Body of pancreas (tissue), 4 donors: ENCODE measurements at places on chromosomes 4 and X. TPM values are rescaled to one million over a fixed set of nuclear protein-coding genes. Genes with fewer than 3 reads are reported as not detected.

DNA sequence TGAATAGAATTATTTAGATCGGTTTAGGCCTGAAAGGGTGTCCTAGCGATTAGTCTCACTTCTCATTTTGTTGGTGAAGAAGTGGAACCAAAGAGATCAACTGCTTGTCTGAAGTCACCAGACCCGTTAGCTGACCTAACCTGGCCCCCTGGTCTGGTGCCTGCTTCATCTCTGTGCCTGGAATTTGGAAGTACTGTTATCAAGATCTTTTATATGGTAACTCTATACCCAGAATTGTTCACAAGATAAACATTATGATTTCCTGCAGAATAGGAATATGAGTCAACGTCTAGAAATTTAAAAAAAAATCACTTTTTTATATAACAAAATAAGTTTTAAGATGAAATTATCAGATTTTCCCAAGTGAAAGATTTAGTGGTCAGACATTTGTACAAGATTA, 37.2 kb downstream of the LRP2BP start:
- no peak overlapping the region for H3K4me3 ChIP-seq
- no peak for DNase-seq
- no peaks in the 10 kb centered on the region for H3K27me3 ChIP-seq
- peaks cover 7% of the 10 kb centered on the region for H3K4me1 ChIP-seq

- no peaks in the 10 kb centered on the region for H3K36me3 ChIP-seq
- no peaks in the 10 kb centered on the region for H3K27me3 ChIP-seq
- no peak overlapping the region for H3K4me3 ChIP-seq
- no peaks in the 10 kb centered on the region for H3K4me1 ChIP-seq
Measured at GRCh38 chrX:105658136-105658535, 164.2 kb upstream of the NRK start.

RASSF6 gene
- 10.1 TPM for total RNA-seq

DNA sequence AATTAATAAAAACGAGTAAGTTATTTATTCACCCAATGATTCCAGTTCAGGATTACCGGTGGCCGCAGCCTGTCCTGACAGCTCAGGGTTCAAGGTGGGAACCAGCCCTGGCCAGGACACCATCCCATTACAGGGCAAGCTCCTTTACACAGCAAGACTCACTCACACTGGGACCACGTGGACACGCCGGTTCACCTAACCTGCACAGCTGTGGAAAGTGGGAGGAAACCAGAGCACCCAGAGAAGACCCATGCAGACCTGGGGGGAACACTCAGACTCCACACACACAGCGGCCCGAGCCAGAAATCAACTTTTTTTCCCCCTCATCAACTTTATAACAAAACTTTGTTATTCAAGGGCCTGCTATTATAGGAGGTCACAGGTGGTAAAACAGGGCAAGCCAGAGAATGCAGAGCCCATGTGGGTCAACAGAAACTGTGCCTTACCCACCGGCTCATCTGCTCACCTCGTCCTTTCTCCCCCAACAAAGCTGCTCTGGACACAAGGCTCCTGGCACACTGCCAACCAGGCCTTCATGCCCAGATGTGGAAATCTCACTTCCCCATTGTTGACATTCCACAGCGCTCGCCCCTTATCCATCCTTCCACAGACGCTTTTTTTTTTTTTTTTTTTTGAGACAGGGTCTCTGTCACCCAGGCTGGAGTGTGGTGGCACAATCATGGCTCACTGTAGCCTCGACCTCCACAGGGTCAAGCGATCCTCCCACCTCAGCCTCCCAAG, 8.0 kb upstream of the ODAPH start:
- DNase-seq = peak; percentile 42
- H3K36me3 ChIP-seq = no peaks in the 10 kb centered on the region

FAM53A gene
- 2.3 TPM for total RNA-seq

- no peaks in the 10 kb centered on the region for H3K4me1 ChIP-seq
- DNase-seq = no peak
- no peaks in the 10 kb centered on the region for H3K36me3 ChIP-seq
- no peaks in the 10 kb centered on the region for H3K27me3 ChIP-seq
- H3K27ac ChIP-seq = no peak overlapping the region
Measured at GRCh38 chr4:182510836-182511235, 267.6 kb downstream of the TENM3 start.

ABLIM2 gene
- 6.0 TPM for total RNA-seq

DNA sequence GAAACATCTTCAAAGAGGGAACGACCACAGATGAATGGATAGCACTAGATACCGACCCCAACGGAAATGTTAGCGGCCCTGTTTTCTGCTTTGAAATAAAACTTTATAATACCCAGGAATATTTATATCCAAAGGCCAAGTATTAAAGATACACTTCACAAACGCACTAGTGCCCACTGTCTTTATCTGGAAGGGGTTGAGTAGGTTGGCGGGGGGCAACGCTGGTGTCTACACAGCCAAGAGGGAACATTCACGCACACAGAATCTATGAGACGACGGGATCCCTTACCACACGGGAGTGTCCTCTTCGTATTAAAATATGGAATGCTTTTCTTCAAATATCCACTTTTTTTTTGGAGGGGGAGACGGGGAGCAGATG, 3.3 kb downstream of the HAND2 start:
- H3K36me3 ChIP-seq = no peaks in the 10 kb centered on the region
- no peak overlapping the region for H3K27ac ChIP-seq
- DNase-seq = no peak
- H3K4me1 ChIP-seq = peaks cover 32% of the 10 kb centered on the region
- H3K27me3 ChIP-seq = peaks cover 25% of the 10 kb centered on the region

SPP1 gene
- total RNA-seq = 154 TPM

DNA sequence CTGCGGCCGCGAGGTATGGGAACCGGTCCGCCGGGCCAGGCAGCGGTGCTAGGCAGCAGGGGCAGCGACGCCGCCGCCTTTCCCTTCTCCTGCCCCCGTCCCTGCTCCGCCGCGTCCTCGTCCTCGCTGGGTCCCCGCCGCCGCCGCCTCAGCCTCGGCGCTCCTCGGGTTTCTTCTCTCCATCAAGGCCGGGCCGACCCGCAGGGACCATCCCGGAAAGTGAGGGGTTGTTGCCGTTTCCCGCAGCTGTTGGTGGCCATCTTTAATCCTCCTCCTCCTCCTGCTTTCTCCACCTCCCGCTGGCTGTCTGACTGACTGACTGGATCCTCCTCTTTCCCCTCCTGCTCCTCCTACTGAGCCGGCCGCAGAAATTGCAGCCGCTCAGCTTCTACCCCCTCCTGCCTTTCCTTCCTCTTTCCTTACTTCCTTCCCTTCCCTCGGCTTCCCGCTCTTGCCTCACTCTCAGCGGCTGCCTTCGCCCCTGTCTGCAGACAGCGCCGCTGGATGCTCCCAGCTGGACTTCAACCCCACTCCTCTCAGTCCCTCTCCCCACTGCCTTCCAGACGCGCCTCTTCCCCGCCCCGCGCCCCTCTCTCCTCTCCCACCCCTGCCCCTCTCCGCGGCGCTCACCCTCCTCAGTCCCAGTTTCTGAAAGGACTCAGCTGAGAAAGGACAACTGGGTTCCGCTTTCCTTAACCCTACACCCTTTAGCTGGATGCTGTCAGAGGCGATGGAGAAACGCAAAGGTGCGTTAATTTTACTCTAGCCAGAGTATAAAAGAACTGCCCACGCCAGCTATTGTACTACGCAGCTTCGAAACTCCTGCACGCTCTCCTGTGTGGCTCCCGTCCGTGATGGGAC, at the start of gene WDFY3:
WDFY3 (minus strand) TSS at position 309 of the 861 bp plus-strand sequence. CDS start 106,099 bp downstream, outside the sequence.
- H3K36me3 ChIP-seq = no peaks in the 10 kb centered on the region
- peaks cover 19% of the 10 kb centered on the region for H3K4me1 ChIP-seq
- H3K27ac ChIP-seq = peak within 1 kb of the TSS; percentile 90
- no peaks in the 10 kb centered on the region for H3K27me3 ChIP-seq

THOC2 gene
- total RNA-seq = 77.5 TPM

SCFD2 gene
- 17.9 TPM for total RNA-seq

GRCh38 chr4:8118035-8118434, 40.6 kb downstream of the ABLIM2 start:
- H3K27ac ChIP-seq = no peak overlapping the region
- H3K4me3 ChIP-seq = no peak overlapping the region
- H3K36me3 ChIP-seq = no peaks in the 10 kb centered on the region
- H3K27me3 ChIP-seq = no peaks in the 10 kb centered on the region
- H3K4me1 ChIP-seq = peaks cover 35% of the 10 kb centered on the region
- no peak for DNase-seq

DCUN1D4 gene
- total RNA-seq = 26.7 TPM

- no peaks in the 10 kb centered on the region for H3K4me1 ChIP-seq
- no peaks in the 10 kb centered on the region for H3K36me3 ChIP-seq
- no peaks in the 10 kb centered on the region for H3K27me3 ChIP-seq
Measured at GRCh38 chrX:45758738-45759397, 558.2 kb upstream of the DIPK2B start.

- no peaks in the 10 kb centered on the region for H3K4me1 ChIP-seq
- H3K27ac ChIP-seq = no peak overlapping the region
- DNase-seq = no peak
Measured at GRCh38 chr4:116073051-116073450, 959.6 kb upstream of the NDST4 start.

FGB gene
- total RNA-seq = not detected

- H3K27me3 ChIP-seq = no peaks in the 10 kb centered on the region
- H3K27ac ChIP-seq = no peak overlapping the region
- DNase-seq = no peak
- no peaks in the 10 kb centered on the region for H3K36me3 ChIP-seq
- no peak overlapping the region for H3K4me3 ChIP-seq
- H3K4me1 ChIP-seq = no peaks in the 10 kb centered on the region
Measured at GRCh38 chrX:11346121-11346682, 53.0 kb downstream of the AMELX start.

TREX2 gene
- 1.0 TPM for total RNA-seq

DNA sequence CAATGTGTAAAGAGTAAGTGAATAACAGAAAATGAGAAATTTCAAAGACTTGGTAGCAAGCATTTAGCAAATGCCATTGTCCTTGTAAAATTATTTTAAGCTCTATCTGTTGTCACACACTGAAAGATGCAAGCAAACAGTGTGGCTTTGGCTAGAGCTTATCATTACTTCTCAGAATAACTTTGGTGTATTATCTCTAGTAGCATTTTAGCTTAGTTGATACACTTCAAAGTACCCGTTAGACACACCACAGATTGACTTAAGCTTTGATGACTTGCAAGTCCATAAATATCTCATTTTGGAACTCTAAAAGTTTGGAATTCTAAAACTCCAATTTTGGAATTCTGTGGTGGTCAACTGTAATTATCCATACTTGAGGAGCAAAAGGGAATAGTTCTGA, 98.6 kb downstream of the PDLIM5 start:
- no peaks in the 10 kb centered on the region for H3K36me3 ChIP-seq
- H3K4me3 ChIP-seq = no peak overlapping the region
- no peak for DNase-seq
- no peak overlapping the region for H3K27ac ChIP-seq

TENM3 gene
- 2.3 TPM for total RNA-seq
